Daoy (cell line): ENCODE measurements at places on chromosomes 2 and 18.

DNA sequence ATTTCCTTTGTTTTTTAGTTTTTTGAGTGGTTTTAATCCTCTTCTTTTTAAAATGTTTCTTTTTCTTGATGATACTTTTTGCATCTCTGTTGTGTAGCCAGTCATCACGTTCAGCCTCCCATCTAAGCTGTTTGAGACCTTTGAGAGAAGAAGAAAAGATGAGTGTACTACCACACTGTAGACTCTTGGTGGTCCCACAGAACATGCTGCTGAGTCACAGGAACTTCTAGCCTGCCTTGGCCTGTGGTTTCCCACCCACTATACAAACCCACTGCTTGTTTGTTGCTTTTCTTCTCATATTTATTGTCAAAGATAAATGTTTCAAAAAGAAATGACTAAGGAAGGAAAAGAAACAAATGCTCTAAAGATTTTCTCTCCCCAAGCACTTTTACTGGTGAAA lies 5.5 kb downstream of the CEBPZOS start:
- peak; percentile 27 for DNase-seq

GRCh38 chr2:159985656-159986055 lies 76.8 kb downstream of the PLA2R1 start:
- no peak for DNase-seq

- no peak for DNase-seq
These were observed 276.0 kb downstream of the LRRTM1 start for GRCh38 chr2:80028584-80028983.

- peak; percentile 52 for DNase-seq
These were observed 42.6 kb downstream of the GLI2 start for GRCh38 chr2:120778244-120778643.

DNA sequence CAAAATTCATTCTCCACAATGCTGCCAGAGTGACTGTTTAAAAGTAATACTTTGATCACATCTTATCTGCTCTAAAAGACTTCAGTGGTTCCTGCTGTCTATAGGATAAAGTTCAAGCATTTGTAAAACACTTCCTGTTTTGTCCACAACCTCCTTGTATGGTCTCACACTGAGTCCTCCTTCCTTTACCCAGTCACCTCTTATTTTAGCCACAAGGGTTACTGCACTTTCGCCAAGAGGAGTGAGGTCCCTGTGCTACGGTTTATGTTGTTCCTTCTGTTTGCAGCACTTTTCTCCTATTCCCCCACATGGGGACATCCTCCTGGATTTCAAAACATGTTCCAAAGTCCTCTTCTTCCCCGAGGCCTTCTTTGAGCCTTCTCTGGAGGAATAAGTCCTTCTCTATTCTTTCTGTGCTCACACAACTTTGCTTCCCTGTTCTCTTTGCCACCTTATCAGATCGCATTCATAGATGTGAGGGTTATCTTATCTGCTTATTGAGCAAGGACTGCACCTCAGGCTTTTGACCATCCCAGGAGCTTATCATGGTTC lies 112.2 kb upstream of the NABP1 start:
- no peak for DNase-seq

DNA sequence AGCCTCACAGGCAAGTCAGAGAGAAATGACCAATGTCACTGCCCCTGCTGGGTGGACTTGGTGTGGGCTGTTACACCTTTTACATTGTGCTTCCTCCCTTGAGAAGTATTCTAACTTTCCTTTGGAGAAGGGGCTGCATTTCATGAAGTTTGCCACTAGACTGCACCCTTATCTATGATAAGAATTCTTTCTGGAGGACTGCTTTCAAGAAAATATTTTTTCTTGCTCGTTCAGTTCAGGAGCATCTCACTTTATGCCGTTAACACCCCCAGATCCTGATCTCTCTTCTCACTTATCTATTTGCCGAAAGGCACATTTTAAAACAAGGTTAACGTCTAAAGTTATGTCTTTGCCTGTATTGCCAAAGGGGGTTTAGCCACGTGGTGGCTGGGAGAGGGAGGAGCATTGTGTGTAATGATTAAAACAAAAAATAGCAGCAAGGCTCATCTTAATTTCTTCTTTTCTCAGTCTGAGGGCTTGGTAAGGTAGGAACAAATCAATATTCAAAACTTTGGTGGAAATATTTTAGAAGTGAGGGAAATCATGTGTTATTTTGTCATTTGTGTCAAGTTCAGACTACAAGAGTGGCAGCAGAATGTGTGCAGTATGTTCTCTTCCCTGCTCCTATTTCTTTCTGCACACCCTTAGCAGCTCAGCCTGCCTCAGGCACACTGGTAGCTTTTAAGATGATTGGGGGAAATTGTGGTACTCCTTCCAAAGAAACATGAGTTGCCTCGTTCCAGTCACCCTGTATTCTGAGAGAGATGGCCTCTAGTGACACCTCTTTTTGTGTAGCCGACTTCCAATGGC lies 1.6 kb upstream of the IGFBP5 start:
- peak; percentile 35 for DNase-seq

DNA sequence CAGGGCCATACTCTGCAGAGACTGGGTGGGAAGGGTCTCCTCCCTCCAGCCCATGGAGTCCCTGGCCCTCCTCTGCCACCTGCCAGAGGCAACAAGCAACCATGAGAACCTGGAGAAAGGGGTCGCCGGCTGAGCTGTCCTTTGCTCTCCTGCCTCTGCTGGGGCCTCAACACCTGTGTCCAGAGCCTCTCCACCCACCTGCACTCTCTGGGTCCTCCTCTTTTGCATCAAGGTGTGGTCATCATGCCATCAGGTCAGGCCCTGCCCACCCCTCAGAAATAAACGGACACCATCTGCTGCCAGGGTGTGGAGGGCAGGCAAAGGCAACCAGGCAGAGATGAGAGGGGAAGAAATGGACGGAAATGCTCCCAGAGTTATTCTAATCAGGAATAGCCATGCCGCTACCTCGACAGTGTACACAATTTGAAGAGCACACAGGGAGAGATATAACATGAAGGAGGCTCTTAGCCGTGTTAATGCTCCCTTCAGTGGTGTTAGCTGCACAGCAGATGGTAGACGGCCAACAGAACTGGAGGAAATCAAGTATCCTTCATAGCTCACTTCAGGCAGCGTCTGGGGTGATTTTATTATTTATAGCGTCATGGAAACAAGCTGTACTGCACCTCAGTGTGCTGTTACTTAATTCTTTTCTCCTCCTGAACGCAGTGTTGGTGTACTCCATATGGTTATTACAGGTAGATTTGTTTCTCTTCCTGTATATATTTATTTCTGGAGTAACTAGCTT lies 247.9 kb downstream of the TSN start:
- DNase-seq, result no peak
